ENCODE measurements at places on chromosomes 3 and 15. TPM values are rescaled to one million over a fixed set of nuclear protein-coding genes. Genes with fewer than 3 reads are reported as not detected.
A peak's percentile ranks its signal among the peaks of the same experiment; 100 is the strongest.

- DNase-seq, result peak; percentile 36
Observed at GRCh38 chr3:94234177-94234788, 171.4 kb downstream of the NSUN3 start.

DNA sequence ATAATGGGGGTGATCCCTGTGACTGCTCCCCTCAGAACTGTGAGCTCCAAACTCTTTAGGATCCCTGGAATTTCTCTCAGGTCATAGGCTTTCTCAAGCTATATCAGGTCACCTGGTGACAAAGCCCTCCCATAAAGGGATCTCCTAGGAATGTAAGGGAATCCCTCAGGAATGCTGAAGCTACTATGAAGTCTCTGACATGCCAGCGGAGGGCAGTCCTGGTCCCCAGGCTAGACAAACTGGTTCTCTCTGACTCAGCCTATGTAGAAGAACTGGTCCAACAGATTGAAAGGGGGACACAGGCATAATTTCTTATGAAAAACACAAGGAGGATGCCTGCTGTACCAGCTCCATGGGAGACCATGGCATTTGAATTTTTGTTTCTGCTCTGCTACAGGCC, 6.7 kb downstream of the LPCAT4 start:
- peak; percentile 23 for DNase-seq

DNA sequence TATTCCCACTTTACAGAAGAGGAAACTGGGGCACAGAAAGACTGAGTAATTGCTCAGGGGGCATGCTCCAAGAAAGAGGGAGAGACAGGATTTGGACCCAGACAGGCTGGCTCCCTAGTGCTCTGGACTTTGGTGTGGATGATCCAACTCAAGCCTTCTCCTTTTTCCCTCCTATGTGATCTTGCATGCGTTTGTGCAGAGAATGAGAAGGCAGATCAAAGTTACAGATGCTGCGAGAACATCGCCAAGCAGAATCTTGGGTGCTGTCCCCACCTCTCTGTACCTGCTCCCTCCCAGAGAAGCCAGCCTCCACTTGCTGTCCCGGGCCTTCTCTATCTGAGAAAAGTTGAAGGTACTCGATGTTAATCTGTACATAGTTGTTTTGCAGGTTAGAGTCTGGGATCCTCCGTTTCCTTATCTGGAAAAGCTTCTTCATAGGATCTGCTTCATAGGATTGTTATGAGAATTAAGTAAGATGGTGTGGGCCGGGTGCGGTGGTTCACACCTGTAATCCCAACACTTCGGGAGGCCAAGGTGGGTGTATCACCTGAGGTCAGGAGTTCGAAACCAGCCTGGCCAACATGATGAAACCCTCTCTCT, 10.2 kb downstream of the GNB5 start:
- DNase-seq, result no peak

Gene IMPG2
- 0.03 TPM for polyA plus RNA-seq

DNA sequence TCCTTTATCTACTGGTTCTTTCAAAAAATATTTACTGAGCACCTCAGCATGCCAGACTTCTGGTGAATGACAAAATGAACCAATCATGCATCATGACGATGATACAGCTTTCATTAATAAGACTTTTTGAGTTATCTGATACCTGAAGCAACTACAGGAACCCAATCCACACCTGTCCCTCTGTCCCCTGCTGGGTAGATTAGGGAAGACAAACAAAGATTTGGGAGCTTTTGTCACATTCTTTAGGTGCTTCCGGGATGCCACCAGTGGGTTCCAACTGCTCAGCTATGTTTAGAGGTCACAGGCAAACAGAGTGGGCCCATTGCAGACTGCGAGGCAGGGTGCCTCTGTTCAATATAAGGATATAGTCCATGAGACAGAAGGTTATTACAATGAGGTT, 1020.5 kb upstream of the CFAP20DC start:
- DNase-seq, result no peak
